BJ (cell line): ENCODE measurements at places on chromosomes 2 and 18.

DNA sequence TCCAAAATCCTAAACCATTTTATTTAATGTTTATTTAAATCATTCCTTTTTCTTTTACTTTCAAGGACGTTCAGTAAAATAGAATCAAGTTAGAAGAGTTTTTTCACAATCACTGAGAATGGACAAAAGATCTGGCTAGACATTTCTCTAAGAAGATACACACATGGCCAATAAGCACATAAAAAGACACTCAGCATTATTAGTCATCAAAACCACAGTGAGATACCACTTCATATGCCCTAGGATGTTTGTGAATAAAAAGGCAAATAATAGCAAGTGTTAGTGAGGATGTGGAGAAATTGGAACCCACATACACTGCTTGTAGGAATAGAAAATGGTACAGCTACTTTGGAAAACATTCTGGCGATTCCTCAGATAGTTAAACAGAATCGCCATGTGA lies 76.1 kb downstream of the RHBDD1 start:
- DNase-seq = no peak

DNA sequence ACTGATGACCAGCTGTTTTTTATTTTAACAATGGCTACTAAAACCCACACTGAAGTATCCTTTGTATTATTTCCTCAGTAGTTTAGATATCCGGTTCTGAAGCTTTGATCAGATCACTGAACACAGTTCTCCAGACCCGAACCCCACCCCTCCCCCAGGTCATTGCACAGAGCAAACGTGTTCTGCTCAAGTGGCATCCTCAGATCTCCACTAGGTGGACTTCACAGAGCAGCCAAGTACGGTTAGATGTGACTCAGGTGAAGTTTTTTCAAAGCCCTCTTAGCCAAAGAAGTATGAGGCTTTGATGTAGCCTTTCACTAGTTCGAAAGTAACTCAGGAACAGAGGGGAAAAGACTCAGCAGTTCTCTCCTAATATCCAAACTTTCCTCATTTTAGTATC lies 142.7 kb upstream of the NRP2 start:
- no peak for DNase-seq

DNA sequence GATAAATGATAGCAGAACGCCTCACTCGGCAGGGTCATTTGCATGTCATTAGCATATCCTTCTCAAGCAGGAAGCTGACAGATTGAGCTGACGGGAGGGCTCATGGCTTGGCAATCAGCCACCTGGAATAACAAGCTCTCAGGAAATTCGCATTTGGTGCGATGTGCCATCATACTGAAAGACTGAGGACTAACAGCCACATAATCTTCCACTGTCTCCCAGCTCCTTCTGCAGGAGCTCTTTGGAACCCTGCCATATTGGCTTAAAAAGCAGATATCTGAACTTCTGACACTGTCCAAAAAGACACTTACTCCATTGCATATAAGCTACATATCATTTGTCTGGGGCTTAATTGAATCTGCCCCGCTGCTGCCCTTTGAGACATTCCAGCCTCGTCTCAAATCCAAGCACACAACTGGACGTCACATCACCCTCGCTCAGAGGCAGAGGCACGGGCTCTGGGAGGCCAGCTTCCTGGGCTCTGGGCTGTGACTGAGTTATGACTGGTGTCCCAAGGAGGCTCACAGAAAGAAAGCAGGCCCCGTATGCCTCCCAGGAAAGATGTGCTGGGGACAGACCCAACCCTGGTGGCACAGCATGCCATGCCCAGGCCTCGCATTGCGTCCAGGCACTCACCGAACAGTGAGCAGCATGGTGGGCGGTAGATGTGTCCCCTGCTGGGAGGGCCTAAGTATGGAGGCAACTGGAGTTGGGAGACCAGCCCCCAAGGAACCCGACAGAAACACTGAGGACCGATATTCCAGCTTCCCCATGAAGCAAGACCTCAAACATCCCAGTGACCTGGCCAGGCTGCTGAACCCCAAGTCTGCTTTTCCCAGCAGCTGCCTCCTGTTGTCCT lies 228.0 kb downstream of the ATAD2B start:
- DNase-seq = no peak

DNA sequence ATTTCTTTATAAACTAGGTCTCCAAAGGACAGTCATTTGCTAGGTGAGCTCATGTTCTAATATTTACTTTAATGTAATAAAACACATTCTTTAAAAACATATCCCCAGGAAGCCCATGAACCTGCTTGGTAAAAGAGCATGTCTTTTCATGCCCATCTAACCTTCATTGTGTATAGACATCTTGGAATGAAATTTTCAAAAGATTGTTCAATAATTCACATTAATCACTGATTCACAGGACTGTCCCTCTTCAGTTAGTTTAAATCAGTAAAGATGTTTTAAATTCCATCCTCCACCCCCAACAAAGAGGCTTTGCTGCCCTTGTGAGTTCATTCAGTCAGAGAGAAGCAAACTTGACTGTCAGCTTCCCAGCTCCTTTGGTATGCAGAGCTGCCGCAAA lies 633.4 kb upstream of the CELF4 start:
- DNase-seq = no peak

- no peak for DNase-seq
Observed at GRCh38 chr2:36493306-36493705, 104.7 kb downstream of the FEZ2 start.

DNA sequence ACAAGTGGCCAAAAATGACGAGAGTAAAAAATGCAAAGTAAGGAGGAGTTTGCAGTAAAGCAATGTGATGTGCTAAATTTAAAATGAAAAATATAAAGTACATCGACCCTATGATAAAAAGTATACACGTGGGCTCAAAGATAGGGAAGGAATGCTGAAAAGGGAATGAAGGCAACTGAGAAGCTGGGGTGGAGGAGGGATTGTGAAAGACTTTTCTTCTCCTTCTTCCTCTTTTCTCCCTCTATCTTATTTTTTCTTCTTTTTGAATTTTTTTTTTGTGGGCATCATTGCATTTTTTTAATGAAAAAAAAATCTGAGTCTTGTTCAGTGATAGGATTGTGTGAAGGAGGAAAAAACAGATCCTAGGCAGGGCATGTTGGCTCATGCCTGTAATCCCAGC lies 57.6 kb upstream of the STK17B start:
- no peak for DNase-seq

DNA sequence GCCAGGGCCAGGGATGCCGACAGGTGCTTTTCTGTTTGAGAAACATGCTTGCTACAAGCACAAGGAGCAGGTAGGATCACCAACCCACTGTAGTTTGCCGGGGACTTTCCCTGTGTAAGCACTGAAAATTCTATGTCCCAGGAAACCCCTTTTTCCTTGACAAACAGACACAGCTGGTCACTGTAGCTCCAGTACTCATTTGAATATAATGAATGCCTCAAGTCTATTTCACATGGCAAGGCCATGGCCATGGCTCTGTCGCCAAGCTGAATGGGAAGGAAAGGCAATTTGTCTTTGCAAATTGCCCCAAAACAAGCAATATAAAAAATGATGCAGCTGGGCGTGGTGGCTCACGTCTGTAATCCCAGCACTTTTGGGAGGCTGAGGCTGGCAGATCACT lies 49.6 kb upstream of the IGFBP2 start:
- DNase-seq = no peak

- no peak for DNase-seq
Observed at GRCh38 chr2:206378835-206379234, 64.5 kb upstream of the ADAM23 start.

DNA sequence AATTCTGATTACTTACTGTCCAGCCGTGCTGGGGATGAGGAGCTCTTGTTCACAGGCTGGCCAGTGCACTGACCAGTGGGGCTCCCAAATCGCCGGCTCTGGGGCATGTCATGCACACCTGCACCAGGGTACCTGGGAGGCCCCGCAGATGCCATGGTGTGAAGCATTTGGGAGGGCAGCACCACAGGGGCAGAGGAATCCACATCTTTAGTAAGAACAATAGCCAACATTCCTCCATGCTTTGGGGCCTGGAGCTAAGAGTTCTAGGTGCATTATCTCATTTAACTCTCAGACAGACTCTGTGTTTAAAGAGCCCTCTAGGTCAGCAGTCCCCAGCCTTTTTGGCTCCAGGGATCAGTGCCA lies 104.2 kb downstream of the ACKR3 start:
- DNase-seq = no peak

DNA sequence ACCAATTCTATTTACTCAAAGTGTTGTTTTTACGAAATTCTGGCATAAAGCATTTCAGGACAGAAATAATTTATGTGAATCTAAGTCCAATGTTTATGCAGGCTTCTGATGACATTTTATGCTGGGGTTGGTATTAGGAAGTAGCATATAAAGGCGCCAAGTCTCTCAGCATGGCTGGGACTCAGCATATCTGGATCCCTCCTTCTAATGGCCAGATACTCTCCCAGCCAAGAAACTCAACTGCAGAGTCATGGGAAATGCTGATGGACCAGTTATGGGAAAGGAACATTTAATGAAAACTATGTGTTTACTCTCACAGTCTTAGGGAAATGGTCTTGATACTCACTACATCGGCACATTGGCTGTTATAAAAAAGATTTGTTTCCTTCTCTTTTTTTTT lies 392.2 kb downstream of the ARHGAP15 start:
- DNase-seq = no peak

- DNase-seq = no peak
Observed at GRCh38 chr18:51030537-51031258, 685 bp downstream of the SMAD4 start.

DNA sequence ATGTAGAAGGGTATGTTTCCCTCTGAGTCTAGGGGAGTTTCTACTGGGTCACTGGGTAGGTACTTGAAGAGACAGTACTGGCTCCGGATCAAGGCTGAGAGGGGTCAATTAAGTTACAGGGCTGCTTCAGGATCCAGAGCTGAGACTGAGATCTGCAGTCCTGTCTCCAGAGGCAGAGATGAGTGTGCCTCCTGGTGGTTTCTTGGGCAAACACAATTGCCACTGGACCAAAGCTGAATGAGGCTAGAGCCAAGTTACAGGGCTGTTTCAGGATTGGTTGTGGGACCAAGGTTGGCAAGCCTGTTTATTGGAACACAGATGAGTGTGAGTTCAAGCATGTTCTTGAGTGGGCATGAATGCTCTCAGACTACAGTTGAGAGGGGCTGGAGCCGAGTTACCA lies 157.9 kb downstream of the ADCYAP1 start:
- no peak for DNase-seq

DNA sequence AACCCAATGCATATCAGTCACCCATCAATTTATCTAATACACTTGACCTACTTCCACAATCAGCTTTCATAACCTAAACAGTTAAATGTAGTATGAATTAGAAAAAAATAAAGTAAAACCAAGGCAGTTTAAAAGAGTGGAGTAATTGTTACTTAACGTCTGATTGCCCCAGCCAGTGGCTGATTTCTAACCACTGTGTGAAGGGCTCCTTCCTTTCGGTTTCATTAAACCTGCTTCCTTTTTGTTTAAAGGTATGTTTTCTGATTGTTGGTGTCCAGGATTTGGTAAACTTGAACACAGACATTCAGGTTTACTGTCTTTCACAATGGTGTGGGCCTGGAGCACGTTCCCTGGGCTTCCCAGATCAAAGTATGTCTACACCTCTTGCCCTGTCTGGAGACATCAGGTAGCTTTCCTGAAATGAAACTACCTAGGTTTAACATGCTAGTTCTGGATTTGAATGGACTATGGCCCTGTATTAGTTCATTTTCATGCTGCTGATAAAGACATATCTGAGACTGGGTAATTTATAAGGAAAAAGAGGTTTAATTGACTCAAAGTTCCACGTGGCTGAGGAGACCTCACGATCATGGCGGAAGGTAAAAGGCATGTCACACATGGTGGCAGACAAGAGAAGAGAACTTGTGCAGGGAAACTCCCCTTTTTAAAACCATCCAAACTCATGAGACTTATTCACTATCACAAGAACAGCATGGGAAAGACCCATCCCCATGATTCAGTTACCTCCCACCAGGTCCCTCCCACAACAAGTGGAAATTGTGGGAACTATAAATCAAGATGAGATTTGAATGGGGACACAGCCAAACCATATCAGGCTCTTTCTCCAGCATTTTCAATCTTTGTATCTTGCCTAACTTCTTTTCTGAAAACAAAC lies 605.2 kb upstream of the ID2 start:
- no peak for DNase-seq

- no peak for DNase-seq
Observed at GRCh38 chr2:20185176-20186022, 39.5 kb downstream of the SDC1 start.

DNA sequence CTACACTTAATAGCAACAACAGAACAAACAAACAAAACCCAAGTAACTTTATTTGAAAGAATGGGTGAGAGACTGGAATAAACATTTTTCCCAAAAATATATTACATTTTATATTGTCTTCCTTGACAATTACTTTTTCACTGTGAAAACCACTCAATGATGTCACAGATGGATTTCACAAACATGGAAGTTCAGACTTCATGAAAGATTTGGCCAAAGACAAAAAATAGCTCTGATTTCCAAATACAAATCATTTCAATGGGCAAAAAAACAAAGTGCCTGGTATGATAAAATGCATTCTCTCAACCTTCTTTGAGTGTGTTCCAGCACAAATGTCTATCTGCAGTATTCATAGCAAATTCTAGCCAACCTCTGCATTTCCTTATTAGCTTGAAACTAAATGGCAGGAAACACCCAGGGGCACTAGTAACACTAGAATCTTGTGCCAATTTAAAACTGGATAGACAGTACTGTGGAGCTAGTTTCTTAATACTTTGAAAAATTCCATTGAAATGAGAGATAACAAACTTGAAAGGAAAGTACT lies 28.5 kb upstream of the NAPG start:
- no peak for DNase-seq

DNA sequence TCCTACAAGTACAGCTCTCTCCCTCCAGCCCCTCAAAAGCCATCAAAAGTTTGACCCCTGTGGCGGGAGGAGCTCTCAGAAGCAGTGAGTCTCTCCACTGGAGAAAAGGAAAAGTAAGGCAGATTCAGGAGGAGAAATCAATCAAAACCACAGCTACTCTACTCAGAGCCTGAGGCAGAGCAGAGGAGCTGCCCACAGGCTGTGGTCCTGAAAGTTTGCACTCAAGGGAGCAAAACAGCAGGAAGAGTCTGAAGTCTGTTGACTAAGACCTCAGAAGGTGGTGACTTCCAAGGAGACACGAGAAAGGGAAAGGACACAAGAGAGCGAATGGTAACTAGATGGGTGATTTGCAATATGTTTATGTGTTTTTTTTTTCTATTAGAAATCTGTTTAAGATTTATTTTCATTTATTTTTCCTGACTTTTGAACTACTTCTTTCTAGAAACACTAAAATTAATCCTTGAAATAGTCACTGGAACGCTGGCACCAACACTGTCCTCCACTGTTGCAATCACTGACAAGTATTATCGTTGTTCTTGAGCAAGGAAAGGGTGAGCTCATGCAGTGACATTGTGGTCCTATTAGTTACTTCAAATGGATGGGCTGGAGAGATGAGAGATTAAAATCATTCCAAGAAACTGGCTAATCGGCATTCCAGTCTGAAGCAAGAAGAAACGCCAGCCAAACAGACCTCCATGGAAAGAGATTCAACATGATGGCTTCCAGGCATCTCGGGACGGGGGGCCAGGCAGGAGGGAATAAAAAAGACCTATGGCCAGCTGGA lies 35.8 kb downstream of the PID1 start:
- no peak for DNase-seq
